ENCODE measurements at places on chromosomes 3 and 15. TPM values are rescaled to one million over a fixed set of nuclear protein-coding genes. Genes with fewer than 3 reads are reported as not detected.

The ZNF620 gene
- total RNA-seq, result 6.7 TPM

- no peak for DNase-seq
Observed at GRCh38 chr3:152225201-152225600, 43.5 kb upstream of the MBNL1 start.

The DGKG gene
- 0.05 TPM for total RNA-seq

DNA sequence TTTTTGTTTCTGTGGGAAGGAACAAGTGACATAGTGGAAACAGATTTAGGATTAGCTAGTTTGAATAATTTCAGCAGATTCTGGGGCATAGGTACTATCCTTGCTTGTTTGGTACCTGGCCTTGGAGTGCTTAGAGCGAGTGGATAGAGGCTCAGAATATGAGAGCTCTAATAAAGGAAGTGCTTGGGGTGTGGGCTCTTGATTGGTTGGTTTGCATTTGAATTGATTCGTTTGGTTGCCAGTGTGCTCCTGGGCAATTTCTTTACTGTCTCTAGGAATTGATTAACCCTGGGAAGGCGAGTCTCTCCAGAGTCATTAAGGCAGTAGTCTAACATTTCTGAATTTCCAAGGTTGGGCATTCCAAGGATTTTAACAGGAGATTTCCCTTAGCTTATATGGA is 98.0 kb downstream of the DTWD1 start:
- DNase-seq, result no peak

The ANKUB1 gene
- not detected for total RNA-seq

Data from activated T-helper 2 cell treated with anti-CD3 and anti-CD28 coated beads, Interferon-gamma antibody, Interleukin-2, Interleukin-4, amounts not matched to agents 10 μg/mL and 5 μg/mL and 100 μg/mL, durations not matched to agents 14 hours and 24 hours and 36 hours (primary cell).